ENCODE measurements at places on chromosomes 12 and 14.

DNA sequence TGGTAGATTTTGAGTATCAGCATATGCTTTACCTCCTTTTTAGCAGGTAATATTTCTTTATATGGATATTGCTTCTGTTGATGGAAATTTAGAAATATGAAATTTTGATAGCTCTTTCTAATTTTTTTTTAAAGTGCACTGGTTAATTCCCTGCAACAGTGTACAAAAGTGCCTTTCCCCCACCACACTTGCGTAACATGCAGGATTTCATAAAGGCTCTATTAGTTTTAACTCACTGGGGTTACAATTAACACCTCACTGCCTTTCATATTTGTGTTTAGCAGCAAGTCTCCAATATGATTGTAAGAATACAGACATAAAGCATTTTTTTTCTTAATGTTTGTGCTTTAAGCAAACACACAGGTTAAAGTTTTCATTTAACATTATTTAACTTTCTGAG lies 25.6 kb downstream of the MNAT1 start:
- DNase-seq = no peak

- DNase-seq = no peak
Measured at GRCh38 chr12:113310489-113310888, 24.4 kb downstream of the SLC8B1 start.

- DNase-seq = no peak
Measured at GRCh38 chr14:70642303-70643235, 853 bp downstream of the TTC9 start.

DNA sequence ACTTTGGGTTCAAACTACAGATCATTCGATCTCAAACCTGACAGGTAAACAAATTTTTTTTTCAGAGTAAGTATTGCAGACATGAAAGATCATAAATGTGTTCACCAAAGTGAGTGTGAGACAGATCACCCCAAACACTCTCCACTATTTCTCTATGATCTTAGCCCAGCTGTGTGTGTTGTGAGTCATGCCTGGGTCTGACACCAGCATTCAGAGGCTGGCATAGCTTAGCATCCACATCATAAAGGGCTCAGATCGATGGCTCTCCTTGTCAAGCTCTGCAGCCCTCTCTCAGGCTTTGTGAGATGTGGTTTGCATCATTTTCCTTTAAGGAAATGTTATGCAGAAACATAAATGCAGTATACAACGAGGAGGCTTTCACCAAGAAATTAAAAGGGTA lies 164.9 kb downstream of the ETV6 start:
- DNase-seq = no peak

- no peak for DNase-seq
Measured at GRCh38 chr12:94570161-94570560, 80.2 kb downstream of the TMCC3 start.

GRCh38 chr14:33709283-33709682 lies 241.6 kb downstream of the EGLN3 start:
- no peak for DNase-seq

- DNase-seq = no peak
Measured at GRCh38 chr12:53253298-53253697, 14.8 kb upstream of the ESPL1 start.

DNA sequence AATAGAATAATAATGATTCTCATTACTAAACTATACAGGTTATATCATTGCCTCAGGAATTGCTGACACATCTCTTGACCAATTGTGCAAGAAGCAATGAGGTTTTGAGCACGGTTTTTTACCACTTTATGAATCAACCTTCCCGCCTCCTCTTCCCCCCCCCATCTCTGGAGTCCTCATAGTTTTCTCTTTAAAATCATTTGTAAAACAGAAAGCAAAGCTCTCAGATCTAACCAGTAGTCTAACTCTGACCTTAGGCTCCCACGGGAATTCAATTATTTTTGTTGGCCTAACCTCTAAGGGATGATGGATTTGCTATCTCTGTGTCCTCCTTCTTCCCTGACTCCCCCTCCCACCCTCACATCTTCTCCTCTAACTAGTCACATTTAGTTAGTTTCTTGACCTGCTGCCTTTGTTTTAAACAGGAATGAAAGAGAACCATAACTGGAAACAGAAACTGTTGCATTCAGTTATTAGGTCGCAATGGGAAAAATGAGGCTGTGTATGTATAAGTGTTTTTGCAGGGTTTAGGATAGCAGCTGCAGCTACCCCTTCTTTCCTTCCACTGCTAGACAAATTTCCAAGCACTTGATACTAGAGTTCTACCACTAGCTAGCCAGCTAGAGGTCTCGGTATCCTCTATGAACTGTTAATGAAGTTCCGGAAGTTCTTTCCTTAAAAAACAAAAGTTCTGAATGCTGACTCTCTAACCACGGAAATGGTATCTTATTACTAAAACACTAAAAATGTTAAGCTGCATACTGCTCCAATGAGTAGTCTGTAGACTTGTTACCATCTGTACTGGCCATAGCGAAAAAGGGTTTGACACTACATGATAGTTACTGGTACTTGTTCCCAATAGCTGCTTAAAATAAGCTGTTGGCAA lies 65.4 kb downstream of the TAOK3 start:
- no peak for DNase-seq

DNA sequence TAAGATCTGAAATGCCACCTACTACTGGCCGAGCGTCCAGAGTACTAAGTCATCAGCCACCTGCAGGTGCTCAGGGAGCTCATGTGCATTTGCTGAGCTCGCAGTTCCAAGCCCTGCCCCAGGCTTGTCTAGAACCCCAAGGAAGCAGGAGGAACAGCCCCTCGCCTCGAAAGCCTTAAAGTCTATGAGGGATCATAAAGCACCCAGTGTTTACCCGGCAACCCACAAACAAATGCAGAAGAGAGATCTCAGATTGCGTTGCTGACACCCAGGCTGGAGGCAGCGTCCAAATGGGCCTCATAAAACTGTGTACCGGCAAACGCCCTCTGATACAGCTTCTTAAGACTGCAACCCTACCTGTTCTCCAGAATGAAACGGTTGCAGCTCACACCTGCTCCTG lies 6.8 kb downstream of the KDM2B start:
- DNase-seq = no peak

- DNase-seq = no peak
Measured at GRCh38 chr14:35689000-35689460, 120.1 kb downstream of the RALGAPA1 start.

Data from ovary (tissue), 10 donors.